Foreskin keratinocyte (primary cell): ENCODE measurements at places on chromosomes 6 and 20. TPM values are rescaled to one million over a fixed set of nuclear protein-coding genes. Genes with fewer than 3 reads are reported as not detected.

The UST gene
- total RNA-seq: 11.1 and 13.3 TPM in 2 replicates

The PPP1R16B gene
- not detected in 2 replicates for total RNA-seq

The CFB gene
- 0.34 and 0.92 TPM in 2 replicates for total RNA-seq

The POU3F2 gene
- total RNA-seq: not detected in 2 replicates

The RNF39 gene
- 3.2 and 3.6 TPM in 2 replicates for total RNA-seq

The FHL5 gene
- total RNA-seq: not detected in 2 replicates

The RIPOR3 gene
- total RNA-seq: 0.07 TPM in 2 replicates

The PRR18 gene
- not detected in 2 replicates for total RNA-seq

The EBF4 gene
- total RNA-seq: 0.46 and 0.78 TPM in 2 replicates

The OXT gene
- total RNA-seq: not detected in 2 replicates

The ANKEF1 gene
- total RNA-seq: 9.7 and 10.2 TPM in 2 replicates

The HLA-DQA1 gene
- total RNA-seq: not detected in 2 replicates

The SNAI1 gene
- 0.04 TPM in 1 of 2 replicates, not detected in the other for total RNA-seq

The ESR1 gene
- 1.1 and 1.3 TPM in 2 replicates for total RNA-seq

The CPXM1 gene
- not detected in 2 replicates for total RNA-seq

The SLC26A8 gene
- total RNA-seq: not detected in 2 replicates

The KATNA1 gene
- 23.5 and 23.9 TPM in 2 replicates for total RNA-seq

The SDCBP2 gene
- 2.9 and 5.3 TPM in 2 replicates for total RNA-seq

The HLA-E gene
- 123 and 142 TPM in 2 replicates for total RNA-seq

The CLPSL2 gene
- total RNA-seq: not detected in 2 replicates

The BMP7 gene
- total RNA-seq: not detected in 2 replicates

The KCNK16 gene
- not detected in 2 replicates for total RNA-seq

The VNN1 gene
- 0.54 and 0.67 TPM in 2 replicates for total RNA-seq

The LKAAEAR1 gene
- total RNA-seq: 0.17 TPM in 1 of 2 replicates, not detected in the other

The PNLDC1 gene
- 0.07 and 0.75 TPM in 2 replicates for total RNA-seq

The BEND3 gene
- 8.3 and 8.4 TPM in 2 replicates for total RNA-seq

The HCRTR2 gene
- total RNA-seq: not detected in 2 replicates

The SNHG17 gene
- total RNA-seq: 30.6 and 46.9 TPM in 2 replicates

The KHDC1L gene
- total RNA-seq: 0.21 TPM in 1 of 2 replicates, not detected in the other

The SIRPD gene
- not detected in 2 replicates for total RNA-seq

The PI16 gene
- total RNA-seq: not detected in 2 replicates

The CALHM5 gene
- 0.11 and 0.20 TPM in 2 replicates for total RNA-seq

The NKX2-4 gene
- not detected in 2 replicates for total RNA-seq

The ARFRP1 gene
- total RNA-seq: 32.3 and 39.2 TPM in 2 replicates

The REM1 gene
- not detected in 2 replicates for total RNA-seq

The TMC2 gene
- total RNA-seq: not detected in 2 replicates

The SIM1 gene
- total RNA-seq: not detected in 2 replicates

The CEP57L1 gene
- total RNA-seq: 23.5 and 23.7 TPM in 2 replicates

The MPC1 gene
- 22.8 and 28.9 TPM in 2 replicates for total RNA-seq

The KCNK15 gene
- not detected in 2 replicates for total RNA-seq

The NOX3 gene
- total RNA-seq: not detected in 2 replicates

The UBD gene
- total RNA-seq: not detected in 2 replicates

The SLC23A2 gene
- total RNA-seq: 12.0 and 12.7 TPM in 2 replicates

The HRH3 gene
- total RNA-seq: not detected in 2 replicates

The LPIN3 gene
- total RNA-seq: 14.6 and 16.9 TPM in 2 replicates

The GMDS gene
- 16.7 and 17.2 TPM in 2 replicates for total RNA-seq

The LIME1 gene
- total RNA-seq: 2.4 and 3.3 TPM in 2 replicates

The APCDD1L gene
- 2.1 and 4.4 TPM in 2 replicates for total RNA-seq

The ARHGAP18 gene
- total RNA-seq: 37.5 and 57.1 TPM in 2 replicates

The VWA7 gene
- 0.34 and 0.46 TPM in 2 replicates for total RNA-seq

The SLC18B1 gene
- 14.1 and 14.8 TPM in 2 replicates for total RNA-seq

The ANKRD66 gene
- total RNA-seq: not detected in 2 replicates

The TINAG gene
- total RNA-seq: not detected in 2 replicates
